ENCODE measurements at places on chromosomes 3 and 15. TPM values are rescaled to one million over a fixed set of nuclear protein-coding genes. Genes with fewer than 3 reads are reported as not detected.

The CISH gene
- not detected for total RNA-seq

The TERC gene
- 61.5 TPM for total RNA-seq

The IGSF10 gene
- total RNA-seq: not detected

The PLA2G4D gene
- not detected for total RNA-seq

- peaks cover 14% of the 10 kb centered on the region for H3K36me3 ChIP-seq
- peak overlapping the region; percentile 6 for H3K27ac ChIP-seq
- H3K4me1 ChIP-seq: peaks cover 25% of the 10 kb centered on the region
- DNase-seq: no peak
- H3K4me3 ChIP-seq: no peak overlapping the region
Observed at GRCh38 chr3:188558343-188559071, 404.6 kb downstream of the LPP start.

DNA sequence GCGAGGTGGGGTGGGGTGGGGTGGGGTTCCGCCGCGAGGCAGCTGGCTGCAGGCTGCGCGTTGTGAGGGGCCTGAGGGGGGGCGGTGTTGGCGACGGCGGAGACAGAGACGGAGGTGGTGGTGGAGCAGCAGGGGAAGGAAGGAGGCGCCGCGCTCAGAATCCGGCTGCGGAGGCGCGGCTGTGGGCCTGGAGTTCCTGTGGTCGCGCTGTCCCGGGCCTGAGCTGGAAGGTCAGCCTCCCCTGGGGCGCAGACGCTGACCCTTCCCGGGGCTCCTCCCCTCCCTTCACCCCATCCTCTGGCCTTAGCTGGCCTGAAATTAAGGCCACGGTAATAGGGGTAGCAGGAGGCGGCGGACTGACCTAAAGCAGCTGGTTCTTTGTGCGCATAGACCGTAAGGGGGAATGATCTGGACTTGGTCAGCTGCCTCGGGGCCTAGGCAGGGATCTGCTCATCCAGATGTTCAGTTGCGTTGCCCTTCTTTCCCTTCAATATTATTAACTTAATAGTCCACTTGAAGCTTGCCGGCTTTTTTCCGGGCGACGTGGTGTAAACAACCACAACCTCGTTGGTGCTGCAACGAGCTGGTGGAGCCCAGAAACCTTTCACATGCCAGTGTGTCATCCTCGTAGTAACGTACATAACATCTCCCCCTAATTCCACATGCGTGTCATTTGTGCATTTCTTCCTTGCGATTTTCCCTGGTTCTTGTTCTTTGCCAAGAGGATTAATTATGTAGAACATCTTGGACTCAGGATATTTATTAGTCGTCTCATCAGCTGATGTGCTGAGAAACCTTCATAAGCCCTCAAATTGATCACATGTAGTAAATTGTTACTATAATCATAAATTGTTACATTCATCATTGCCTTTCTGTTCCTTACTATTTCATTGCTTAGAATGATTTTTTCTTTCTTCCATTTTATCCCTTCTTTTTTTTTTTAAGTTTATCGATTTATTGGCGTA lies 626 bp downstream of the SEC62 start:
- H3K27me3 ChIP-seq: no peaks in the 10 kb centered on the region
- peaks cover 10% of the 10 kb centered on the region for H3K4me1 ChIP-seq
- peak overlapping the region; percentile 78 for H3K27ac ChIP-seq

GRCh38 chr15:41633609-41634008 lies 26.6 kb upstream of the MGA start:
- no peaks in the 10 kb centered on the region for H3K27me3 ChIP-seq
- H3K27ac ChIP-seq: no peak overlapping the region
- H3K36me3 ChIP-seq: no peaks in the 10 kb centered on the region
- DNase-seq: no peak
- H3K4me3 ChIP-seq: no peak overlapping the region

DNA sequence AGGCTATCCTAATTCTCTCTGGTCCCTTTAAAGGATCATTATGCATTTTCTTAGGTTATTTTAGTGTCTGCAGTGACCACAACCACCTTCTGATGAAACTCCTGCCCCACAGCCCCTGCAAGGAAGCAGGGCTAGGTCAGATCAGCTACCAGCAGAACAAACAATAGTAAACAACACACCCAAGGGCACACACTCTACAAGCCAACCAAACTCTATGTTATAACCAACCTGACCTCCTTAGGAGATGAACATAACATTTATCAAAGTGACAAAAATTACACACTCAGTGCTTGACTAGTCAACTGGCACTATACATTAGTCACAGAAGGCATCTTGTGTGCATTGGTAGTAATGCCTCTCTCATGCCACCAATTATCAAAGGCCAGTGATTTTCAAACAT lies 17.3 kb downstream of the DENND6A start:
- no peak overlapping the region for H3K4me3 ChIP-seq
- peaks cover 6% of the 10 kb centered on the region for H3K4me1 ChIP-seq
- no peak overlapping the region for H3K27ac ChIP-seq
- peaks cover 8% of the 10 kb centered on the region for H3K36me3 ChIP-seq

- H3K27me3 ChIP-seq: no peaks in the 10 kb centered on the region
- no peak for DNase-seq
- no peaks in the 10 kb centered on the region for H3K4me1 ChIP-seq
- no peak overlapping the region for H3K4me3 ChIP-seq
- no peaks in the 10 kb centered on the region for H3K36me3 ChIP-seq
- H3K27ac ChIP-seq: no peak overlapping the region
Observed at GRCh38 chr3:53999725-54000124, 108.1 kb upstream of the SELENOK start.

DNA sequence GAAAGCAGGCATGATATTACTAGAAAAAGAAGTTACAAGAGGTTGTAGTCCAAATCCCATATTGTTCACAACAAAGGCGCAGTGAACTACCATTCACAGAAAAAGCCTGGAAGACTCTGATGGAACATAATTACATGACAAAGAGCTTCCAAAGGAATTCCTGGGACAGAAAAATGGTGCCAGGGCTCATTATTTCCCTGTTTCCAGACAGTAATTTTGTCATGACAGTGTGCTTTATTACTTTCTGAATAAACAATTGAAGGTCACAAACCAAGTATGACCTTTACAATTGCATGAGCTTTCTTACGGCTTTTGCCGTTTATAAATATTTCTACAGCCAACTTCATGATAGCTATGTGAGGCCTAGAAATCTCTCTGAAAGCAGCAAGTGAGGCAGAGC lies 61.0 kb downstream of the CYFIP1 start:
- H3K4me3 ChIP-seq: no peak overlapping the region
- H3K27ac ChIP-seq: no peak overlapping the region
- no peaks in the 10 kb centered on the region for H3K27me3 ChIP-seq
- peaks cover 42% of the 10 kb centered on the region for H3K36me3 ChIP-seq
- DNase-seq: no peak

DNA sequence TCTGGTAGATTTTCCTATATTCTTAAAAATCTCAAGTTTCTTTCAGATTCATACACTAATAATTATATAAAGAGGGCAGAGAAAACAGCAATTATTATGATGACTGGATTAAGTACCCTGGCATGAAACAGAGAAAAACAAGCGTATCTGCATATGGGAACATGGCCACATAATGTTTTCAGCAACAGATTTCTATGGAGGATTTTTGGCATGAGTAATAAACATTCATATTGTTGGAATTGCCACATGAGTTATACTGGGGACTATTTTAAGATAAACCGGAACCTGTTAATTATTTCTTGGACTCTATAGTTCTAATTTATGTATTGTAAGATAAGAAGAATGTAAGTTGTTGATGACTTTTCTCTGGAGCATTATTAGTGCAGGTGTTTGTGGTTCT lies 112.7 kb downstream of the OXSM start:
- no peaks in the 10 kb centered on the region for H3K36me3 ChIP-seq
- no peaks in the 10 kb centered on the region for H3K27me3 ChIP-seq
- H3K4me1 ChIP-seq: no peaks in the 10 kb centered on the region
- no peak overlapping the region for H3K4me3 ChIP-seq

DNA sequence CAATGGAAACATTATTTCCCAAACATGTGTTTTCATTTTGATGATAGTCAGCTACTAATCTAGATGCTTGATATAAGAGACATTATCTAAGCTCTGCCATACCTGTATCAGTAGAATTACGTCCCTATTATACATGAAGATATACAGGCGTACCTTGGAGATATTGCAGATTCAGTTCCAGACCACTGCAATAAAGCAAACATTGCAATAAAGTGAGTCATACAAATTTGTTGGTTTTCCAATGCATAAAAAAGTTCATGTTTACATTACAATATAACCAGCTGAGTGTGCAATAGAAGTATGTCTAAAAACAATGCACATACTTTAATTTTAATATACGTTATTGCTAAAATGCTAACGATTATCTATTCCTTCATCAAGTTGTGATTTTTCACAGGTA lies 236.0 kb upstream of the ZNF717 start:
- H3K27me3 ChIP-seq: no peaks in the 10 kb centered on the region
- no peak for DNase-seq
- H3K36me3 ChIP-seq: no peaks in the 10 kb centered on the region
- H3K4me1 ChIP-seq: no peaks in the 10 kb centered on the region
- no peak overlapping the region for H3K27ac ChIP-seq
- no peak overlapping the region for H3K4me3 ChIP-seq

All from SJSA1 (cell line).